ENCODE measurements at places on chromosomes 7 and 10.

- no peak for DNase-seq
Observed at GRCh38 chr7:22810843-22811242, 11.8 kb downstream of the TOMM7 start.

DNA sequence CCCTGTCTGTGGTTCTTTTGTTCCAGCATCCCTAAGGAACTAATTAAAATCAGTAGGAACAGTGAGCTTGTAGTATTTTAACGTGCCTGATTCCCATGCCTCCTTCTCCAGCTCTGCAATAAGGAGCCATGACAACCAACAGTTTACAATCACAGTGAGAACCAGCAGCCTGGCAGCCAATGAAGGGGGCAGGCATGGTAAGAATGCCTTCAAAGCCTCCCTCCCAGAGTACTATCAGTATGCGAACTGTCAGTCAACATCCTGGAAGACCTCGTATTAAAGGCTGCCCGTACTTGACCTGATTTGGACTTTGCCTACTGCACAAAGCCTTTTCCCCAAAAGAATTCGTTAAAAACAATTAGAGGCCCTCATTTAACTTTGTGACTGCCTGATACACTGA lies 7.7 kb downstream of the ZPBP start:
- no peak for DNase-seq

DNA sequence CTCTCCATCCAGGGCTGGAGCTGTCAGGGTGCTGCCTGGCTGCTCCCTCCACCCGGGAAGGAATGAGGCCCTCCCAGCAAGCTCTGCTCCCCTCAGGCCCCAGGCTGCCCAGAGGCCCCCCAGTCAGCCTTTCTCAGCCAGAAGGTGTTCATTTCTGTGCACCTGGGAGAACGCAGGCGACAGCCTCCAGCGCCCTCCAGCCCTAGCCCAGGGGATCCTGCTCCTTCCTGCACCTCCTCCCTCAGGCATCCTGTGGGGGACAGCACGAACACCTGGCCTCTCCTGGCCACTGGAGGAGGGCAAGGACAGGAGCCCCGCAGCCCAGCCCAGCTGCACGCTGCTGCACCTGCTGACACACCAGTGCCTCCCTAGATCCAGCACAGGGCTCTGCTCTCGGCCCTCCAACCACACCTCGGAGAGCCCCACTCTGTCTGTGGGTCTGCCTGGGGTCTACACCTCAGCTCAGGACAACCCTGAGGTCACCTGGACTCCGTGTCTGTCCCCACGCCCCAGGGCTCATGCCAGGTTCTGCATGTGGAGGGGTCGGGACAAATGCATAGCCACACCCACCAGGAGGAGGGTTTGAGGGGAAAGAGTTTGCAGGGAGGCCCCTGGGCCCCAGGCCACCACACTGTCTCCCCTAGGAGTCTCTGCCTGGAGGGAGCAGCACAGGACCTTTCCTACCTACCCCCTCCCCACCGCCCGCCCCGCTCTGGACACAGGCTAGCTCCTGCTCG lies 7.4 kb upstream of the PWWP2B start:
- DNase-seq = no peak

DNA sequence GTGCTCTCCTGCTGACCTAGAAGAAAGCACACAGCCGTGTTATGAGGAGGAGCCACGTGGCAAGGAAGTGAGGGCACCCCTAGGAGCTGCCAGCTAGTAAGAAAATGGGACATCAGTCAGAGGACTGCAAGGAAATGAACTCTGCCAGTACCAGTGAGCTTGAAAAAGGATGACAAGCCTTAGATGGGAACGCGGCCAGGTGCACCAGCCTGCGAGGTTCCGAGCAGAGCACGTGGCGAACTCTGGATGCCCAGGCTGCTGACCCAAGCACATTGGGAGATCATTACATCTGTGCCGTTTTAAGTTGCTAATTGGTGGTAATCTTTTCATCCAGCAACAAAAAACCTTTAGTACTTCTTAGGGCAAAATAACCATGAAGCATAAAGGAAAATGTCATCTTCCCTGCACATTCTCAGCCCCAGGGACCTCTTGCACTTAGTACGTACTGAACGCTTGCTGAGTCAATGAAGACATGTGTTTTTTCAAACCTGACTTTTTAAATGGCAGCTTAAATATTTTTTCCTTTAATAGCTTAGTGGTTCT lies 69.4 kb downstream of the AMZ1 start:
- DNase-seq = no peak

GRCh38 chr7:47815867-47816266 lies 132.4 kb downstream of the PKD1L1 start:
- DNase-seq = no peak

DNA sequence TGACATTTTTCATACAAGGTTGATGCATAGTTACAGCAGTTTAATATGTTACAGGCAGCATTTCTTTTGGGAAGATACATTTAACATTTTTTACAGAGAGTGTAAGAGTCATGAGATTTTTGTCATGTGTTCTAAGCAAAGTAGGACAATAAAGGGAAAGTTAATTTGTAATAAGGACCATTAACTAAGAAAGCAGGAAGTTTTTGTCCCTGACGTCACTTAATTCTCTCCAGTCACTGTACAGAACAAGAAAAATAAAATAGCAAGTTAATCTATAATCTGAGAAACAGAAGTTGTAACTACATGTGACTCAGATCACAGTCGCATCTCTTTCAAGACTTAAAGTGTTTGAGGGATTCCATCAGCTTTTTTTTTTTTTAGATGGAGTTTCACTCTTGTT lies 49.5 kb upstream of the CAPZA2 start:
- no peak for DNase-seq

GRCh38 chr7:45975847-45976484 lies 54.9 kb upstream of the IGFBP3 start:
- DNase-seq = no peak

DNA sequence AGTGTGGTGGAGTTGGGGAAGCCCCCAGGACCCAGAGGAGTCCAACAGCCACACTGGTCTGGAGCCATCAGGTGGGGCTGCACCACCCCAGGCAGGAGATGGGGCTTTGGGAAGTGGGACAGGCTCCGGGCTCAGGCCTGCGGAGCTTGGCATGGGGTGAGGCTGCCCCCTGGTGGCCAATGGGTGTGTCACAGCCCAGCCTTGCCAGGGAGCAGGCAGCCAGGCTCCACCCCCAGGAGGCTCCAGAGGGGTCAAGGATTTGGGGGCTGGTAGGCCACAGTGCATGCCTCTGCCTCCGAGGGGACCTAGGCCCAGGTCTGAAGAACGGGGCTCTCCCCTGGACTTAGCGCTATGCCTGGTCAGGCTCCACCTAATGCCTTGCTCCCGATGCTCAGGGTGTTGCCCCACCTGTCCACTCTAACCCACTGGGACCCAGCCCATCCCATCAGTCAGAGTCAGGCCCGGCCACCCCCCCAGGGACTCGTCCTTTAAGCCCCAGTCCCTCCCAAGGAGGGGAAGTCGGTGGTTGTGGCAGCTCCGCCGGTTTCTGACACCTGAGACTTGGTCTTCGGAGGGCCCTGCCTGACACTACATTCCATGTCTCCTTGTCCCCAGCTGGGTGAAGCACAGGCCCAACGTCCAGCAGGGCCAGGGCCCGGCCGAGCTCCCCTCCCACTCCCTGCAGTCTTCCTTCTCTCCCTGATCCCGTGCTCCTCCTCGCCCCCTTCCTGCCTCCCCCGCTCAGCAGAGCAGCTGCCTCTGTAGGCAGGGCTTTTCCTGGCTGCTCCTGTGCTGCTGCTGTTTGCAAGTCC lies 11.3 kb upstream of the SAMD8 start:
- no peak for DNase-seq

- no peak for DNase-seq
Observed at GRCh38 chr7:29113384-29114102, 32.8 kb downstream of the CPVL start.

GRCh38 chr10:98910048-98910447 lies 325.6 kb downstream of the HPSE2 start:
- DNase-seq = no peak

DNA sequence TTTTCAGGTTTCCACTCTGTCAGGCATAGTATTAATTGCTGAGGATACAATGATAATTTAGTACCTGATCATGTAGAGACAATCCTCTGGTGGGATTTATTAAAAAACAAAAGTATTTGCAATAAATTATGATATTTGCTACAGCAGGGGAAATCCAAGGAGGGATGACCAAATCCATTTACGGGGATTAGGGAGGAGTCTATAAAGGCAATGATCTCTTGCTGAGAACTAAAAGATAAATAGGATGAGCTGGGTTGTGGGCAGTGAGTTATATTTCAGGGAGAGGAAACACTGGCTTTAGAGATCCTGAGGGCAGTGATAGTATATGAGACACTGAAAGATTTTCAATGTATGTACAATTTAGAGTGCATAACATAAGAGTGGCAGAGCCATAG lies 305.5 kb downstream of the GPR37 start:
- DNase-seq = no peak

- no peak for DNase-seq
Observed at GRCh38 chr10:8242295-8242872, 187.9 kb downstream of the GATA3 start.

DNA sequence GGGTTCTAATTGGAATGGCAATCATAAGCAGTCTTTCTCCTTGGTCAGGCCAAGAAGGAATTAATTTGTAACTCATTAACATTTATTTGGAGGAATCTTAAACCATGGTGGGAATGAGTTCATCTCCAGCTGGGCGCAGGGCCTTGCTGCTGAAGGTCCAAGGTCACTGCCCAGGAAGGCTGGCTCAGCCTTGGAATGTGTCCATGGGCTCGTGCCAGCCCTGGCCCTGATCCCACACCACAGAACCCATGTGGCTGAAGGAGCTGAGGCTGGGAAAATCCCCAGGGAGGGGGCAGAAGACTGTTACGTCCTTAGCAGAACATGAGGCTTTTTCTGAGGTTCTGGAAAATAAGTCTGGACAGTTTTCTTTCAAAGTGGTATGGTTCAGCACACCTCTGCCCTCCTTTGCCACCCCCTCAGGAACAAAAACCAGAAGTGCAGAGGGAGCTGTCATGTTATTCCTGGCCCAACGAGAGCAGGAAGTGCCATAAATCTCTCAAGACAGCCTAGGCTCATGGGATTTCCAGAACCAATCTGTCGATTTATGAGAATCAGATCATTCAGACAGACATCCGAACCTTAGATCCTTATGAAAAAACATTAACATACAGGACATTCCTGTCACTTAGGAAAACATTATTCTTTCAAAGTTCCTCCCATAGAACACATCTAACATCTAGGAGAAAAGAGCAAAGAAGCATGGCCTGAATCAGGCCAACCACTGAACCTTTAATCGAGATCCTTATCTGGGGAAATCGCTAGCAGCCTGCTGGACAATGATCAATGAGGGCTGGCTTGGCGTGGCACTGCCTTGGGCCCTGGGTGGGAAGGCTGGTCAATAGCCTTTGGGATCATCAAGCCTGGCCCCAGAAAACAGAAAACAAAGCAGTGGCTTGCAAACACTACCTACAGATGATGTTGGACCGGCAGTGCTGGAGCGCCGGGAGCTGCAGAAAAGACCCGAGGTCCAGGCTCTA lies 134.3 kb downstream of the TAX1BP1 start:
- DNase-seq = no peak

GRCh38 chr7:135770139-135770710 lies 21.6 kb upstream of the FAM180A start:
- no peak for DNase-seq

DNA sequence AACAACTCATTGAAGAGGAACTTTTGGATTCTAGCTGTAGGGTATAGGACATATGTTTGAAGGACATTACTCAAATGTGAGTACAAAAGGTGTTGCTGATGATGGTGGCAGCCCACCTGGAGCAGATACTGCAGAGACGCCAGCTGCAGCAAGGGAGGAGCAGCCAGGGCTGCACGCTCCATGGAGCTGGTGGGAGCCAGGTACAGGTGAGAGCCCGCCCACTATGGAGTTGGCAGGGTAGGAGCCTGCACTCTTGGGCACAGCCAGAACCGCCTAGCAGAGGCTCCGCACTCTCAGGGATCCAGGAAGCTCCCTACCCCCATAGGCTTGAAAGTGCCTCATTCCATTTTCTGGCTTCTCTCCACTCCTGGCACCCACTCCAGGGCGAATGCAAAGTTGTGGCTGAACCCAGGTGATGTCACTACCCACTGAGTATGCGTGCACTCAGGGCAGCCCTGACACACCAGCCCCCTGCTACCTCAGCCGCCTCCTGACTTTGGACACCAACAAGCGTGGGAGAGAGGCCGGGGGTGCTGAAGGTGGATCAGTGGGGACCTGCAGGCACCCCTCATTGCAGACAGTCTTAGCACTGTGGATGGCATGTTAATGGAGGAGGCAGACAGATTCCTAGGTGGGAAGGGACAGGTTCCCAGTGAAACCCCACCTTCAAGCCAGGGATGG lies 761.1 kb downstream of the IPMK start:
- no peak for DNase-seq

- DNase-seq = no peak
Observed at GRCh38 chr10:104648421-104648820, 7.3 kb downstream of the SORCS3 start.

- DNase-seq = no peak
Observed at GRCh38 chr7:130941322-130942210, 207.6 kb upstream of the KLF14 start.

DNA sequence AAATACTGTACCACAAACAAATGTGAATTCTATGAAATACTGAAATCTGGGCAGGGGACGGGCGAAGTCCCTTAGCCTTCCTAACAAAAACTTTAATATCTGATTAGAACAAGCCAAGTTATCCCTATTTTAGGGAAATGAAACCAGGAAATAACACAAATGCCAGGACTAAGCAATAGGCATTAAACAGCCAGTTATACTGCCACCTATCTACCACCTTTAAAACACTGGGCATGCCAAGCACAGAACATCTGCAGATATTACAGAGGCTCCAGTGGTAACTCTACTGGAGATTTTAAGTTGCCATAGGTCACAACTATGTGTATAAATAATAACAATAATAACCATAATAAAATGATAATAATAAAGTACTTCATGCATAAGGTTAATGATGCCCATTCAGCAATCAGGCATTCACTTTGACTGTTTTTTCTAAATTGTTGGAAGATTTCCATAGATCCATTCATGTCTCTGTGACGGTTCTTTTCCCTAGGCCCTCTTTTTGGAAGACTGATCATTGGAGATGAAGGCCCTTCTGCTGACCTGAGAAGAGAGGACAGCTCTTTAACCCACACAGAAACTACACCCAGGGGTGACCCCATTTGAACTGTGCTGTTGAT lies 195.7 kb downstream of the CACNA2D1 start:
- no peak for DNase-seq

- no peak for DNase-seq
Observed at GRCh38 chr10:12741360-12741804, 260.1 kb downstream of the CCDC3 start.

GRCh38 chr10:33616956-33617355 lies 282.5 kb upstream of the NRP1 start:
- no peak for DNase-seq

Data from NCI-H1417 treated with DMSO at 0.1 percent for 48 hours (cell line).